Epithelial cell of proximal tubule (primary cell): ENCODE measurements at places on chromosomes 6 and 20. TPM values are rescaled to one million over a fixed set of nuclear protein-coding genes. Genes with fewer than 3 reads are reported as not detected.

Gene CYP24A1
- 0.80 and 1.5 TPM in 2 replicates for total RNA-seq

Gene FAM217A
- not detected in 2 replicates for total RNA-seq

Gene NRM
- 20.4 and 22.5 TPM in 2 replicates for total RNA-seq

Gene IP6K3
- 0.40 and 0.65 TPM in 2 replicates for total RNA-seq

Gene SSTR4
- not detected in 2 replicates for total RNA-seq

Gene LAMA4
- total RNA-seq = 0.58 and 8.0 TPM in 2 replicates

Gene ECT2L
- total RNA-seq = not detected in 2 replicates
